ENCODE measurements at places on chromosomes 5 and 9.

DNA sequence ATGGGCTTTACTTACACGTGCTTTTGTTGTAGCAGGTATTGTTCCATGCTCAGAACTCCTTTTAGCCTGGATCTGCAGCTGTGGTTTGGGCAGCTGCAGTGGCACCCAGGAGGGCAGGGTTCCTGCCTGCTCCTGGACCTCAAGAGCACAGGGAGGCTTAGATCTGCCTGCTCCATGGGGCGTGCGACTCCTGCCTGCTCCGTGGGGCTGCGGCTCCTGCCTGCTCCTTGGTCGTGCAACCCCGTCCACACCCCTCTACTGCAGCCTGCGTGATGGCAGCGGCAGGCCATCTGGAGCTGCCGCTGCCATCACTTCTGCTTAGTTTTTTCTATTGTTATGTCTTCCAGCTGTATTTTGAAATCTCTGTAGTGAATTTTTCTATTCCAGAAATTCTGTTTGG lies 11.7 kb upstream of the UGT3A2 start:
- DNase-seq = no peak

DNA sequence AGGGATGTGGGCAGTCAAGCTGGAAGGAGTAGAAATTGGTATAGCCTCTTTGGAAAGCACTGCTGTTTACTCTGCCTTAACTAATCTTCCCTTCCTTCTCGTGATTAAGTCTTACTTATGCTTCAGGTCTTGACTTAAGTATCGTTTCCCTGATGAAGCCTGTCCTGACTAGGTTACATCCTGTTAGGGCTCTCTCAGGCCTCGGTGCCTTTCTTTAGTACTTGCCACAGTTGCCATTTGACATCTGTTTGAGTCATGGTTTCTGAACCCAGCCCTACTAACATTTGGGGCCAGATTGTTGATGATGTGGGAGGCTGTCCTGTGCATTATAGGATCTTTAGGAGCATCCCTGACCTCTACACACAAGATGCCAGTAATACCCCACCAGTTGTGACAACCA lies 94.4 kb downstream of the GAPVD1 start:
- no peak for DNase-seq

GRCh38 chr9:89382026-89382986 lies 64.0 kb downstream of the SECISBP2 start:
- no peak for DNase-seq

GRCh38 chr5:129500101-129500500 lies 40.0 kb downstream of the ADAMTS19 start:
- DNase-seq = no peak

DNA sequence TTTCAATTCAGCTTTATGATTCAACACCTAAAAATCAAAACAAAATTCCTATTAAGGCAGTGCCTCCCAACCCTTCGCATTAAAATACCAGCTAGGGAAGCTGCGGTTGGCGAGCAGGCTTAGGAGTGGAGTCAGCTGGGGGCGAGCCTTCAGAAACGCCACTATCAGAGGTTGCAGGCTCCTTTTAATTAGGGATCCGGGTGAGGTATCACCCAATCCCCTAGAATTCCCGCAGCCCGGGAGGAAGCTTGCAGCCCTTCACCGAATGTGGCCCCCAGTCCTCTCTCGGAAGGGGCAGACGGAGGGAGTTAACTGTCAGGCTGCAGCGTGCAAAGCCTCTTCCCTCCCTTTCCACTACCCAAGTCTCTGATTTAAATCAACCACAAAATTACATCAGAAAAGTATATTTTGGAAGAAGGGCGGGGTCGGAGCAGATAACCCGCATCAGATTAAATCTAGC lies 1.7 kb downstream of the STC2 start:
- DNase-seq = peak; percentile 95

DNA sequence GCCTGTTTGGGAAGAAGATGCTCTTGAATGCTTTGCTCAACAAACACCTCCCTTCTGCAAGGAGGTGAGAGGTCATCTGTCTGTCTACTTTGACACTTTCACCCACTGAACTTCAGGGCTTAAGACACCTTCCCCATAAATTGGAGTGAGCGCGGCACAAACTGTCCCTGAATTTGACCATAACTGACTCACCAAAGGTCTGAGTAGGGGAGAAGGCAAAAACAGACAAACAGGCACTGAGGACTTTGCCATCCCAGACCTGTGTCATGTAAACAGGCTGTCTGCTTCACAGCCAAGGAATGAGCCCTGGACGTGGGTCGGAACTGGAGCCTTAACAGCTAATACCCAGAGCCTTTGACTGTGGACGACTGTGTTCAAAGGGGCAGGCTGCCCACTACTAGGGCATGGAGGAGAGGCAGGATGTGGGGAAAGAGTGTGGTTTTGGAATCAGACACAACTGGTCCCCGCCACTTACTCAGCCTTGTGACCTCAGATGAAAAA lies 320.9 kb upstream of the KLF4 start:
- peak; percentile 28 for DNase-seq

GRCh38 chr9:84879631-84880030 lies 210.1 kb downstream of the NTRK2 start:
- DNase-seq = no peak
